ENCODE measurements at places on chromosomes 13 and 19.

DNA sequence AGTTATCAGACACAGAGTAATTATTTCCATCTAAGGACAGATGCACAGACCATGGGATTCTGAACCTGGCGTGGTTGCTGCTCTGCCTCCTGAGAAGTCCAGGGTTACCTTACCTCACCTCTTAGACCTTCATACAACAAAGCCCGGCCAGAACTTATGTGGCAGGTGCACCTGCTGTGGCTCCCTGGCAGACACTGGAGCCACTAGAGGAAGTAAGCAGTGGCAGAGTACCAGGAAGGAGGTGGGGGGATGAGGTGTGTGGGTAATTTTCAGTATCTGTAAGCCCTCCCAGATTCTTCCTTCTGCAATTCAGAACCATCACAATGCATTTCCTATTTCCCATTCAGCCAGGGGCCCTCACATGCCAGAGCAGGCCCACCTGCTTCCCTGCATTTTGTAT lies 106.1 kb upstream of the DOCK9 start:
- no peak for DNase-seq

- DNase-seq = no peak
Observed at GRCh38 chr13:29718694-29719093, 123.2 kb upstream of the SLC7A1 start.

DNA sequence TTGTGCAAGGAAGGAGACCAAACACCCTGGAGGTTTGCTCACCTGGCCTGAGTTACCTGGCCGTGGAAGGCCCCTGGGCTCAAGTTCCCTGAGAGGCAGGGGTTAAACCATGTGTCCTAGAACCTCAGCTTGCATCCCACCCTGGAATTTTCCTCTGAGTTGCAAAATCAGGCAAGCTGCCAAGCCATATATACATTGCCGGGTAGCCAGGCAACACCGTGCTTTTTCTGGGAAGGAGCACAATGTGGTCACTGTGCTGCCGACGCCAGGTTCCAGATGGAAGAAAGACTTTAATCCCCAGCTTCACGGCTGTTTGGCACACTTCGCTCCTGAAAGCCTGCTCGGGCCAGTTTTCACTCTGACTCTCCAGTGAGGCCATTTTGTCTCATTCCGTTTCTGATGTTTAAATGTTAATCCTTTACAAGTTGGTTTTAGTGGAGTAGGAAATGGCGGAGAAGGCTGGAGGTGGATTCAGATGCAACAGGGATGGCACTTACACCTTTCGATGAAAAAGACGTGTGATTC lies 60.1 kb upstream of the PEG3 start:
- no peak for DNase-seq

- DNase-seq = no peak
Observed at GRCh38 chr19:2653710-2654707, 48.5 kb downstream of the GNG7 start.

DNA sequence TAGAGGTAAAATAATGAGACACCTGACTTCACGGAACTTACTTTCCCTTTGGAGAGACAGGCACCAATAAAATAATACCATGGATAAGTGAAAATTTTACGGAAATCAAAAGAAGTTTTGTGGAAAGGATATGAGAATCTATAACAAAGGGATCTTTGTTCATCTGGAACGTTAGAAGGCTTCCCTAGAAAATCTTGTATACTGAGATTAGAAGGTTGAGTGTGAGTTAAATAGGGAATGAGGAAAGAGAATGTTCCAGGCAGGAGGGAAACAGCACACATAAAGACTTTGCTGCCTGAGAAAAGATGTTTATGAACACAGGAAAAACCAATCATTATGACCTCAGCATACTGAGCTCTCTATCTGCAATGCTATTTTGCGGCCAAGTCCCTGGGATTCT lies 19.6 kb upstream of the RAP2A start:
- no peak for DNase-seq

- no peak for DNase-seq
Observed at GRCh38 chr19:28386066-28386465, 826.9 kb downstream of the UQCRFS1 start.

GRCh38 chr13:114166381-114167131 lies 12.5 kb upstream of the CFAP97D2 start:
- DNase-seq = no peak

GRCh38 chr13:63195726-63196125 lies 1780.1 kb upstream of the PCDH20 start:
- no peak for DNase-seq

DNA sequence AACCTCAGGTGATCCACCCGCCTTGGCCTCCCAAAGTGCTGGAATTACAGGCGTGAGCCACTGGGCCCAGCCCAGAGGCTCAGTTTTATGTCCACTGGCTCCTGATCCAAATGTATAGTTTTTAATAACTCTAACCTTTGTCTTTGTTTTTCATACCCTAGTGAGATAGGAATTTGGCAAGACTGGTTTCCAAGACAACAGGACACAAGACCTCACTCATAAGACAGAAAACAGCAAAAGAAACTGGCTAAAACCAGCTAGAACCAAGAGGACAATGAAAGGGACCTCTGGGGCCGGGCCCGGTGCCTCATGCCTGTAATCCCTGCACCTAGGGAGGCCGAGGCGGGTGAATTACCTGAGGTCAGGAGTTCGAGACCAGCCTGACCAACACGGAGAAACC lies 27.6 kb downstream of the CPT1C start:
- no peak for DNase-seq

- no peak for DNase-seq
Observed at GRCh38 chr19:28710278-28710677, 502.7 kb downstream of the UQCRFS1 start.

GRCh38 chr13:48973845-48974431 lies 1.8 kb upstream of the FNDC3A start:
- DNase-seq = no peak

- no peak for DNase-seq
Observed at GRCh38 chr13:28597641-28598040, 61.3 kb upstream of the POMP start.

DNA sequence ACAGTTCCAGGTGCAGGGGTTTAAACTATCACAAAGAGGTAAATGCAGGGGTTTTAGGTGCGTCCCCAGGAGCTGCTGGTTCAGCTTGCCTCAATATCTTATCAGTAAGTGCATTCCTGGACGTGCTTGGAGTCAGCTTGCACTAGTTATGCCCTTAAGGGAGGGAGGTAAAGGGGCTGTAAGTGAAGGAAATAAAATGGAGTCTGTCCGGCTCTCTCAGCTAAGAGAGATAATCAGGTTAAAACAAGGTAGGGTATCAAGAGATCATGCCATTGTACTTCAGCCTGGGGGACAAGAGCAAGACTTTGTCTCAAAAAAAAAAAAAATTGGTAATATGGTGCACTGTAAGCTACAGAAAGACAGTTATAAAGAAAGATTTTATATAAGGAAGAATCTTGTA lies 69.7 kb downstream of the ZNF100 start:
- DNase-seq = no peak

DNA sequence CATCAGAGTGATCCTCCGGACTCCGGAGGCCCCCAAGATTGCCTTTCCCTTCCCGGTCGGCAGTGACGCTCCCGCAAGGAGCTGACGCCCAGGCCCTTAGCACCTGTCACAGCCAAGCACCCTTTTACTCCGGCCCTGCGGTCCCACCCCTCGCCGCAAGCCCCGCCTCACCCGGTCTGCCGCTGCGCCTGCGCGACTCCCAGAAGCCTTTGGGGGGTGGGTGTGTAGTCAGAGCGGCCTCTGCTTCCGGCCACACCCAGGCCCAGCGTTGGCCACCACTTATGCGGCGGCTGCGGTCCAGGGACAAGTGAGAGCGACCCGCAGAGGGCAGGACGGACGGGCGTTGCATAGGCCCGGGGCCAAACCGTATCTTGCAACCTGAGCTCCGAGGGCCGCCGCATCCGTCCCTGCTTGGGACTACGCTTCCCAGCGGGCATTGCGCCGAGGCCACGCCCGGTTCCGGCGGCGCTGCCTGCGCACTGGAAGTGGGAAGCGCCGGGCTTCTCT lies 441 bp upstream of the ZFP28 start:
- peak; percentile 74 for DNase-seq

DNA sequence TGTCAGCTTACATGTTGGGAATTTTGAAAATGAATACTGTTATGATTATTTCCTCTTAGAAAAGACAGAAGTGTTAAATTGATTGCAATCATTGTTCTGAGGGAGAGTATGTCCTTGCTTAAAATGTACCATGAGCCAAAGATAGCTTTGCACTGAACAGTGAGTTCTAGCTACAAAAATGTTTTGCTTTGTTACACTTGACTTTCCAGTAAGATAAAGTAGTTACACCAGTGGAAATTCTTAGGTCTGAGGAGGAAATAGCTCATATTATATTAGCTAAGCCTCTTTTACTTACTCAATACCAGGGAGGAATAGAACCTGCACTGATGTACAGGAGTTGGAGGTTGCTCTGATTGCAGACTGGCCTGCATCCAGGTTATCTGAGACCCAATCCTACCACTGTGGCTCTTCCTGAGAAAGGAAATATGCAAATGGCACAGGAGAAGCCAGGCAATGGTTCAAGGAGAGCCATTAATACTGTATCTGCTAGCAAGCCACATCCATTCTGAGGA lies 53.0 kb upstream of the FBXL3 start:
- no peak for DNase-seq

DNA sequence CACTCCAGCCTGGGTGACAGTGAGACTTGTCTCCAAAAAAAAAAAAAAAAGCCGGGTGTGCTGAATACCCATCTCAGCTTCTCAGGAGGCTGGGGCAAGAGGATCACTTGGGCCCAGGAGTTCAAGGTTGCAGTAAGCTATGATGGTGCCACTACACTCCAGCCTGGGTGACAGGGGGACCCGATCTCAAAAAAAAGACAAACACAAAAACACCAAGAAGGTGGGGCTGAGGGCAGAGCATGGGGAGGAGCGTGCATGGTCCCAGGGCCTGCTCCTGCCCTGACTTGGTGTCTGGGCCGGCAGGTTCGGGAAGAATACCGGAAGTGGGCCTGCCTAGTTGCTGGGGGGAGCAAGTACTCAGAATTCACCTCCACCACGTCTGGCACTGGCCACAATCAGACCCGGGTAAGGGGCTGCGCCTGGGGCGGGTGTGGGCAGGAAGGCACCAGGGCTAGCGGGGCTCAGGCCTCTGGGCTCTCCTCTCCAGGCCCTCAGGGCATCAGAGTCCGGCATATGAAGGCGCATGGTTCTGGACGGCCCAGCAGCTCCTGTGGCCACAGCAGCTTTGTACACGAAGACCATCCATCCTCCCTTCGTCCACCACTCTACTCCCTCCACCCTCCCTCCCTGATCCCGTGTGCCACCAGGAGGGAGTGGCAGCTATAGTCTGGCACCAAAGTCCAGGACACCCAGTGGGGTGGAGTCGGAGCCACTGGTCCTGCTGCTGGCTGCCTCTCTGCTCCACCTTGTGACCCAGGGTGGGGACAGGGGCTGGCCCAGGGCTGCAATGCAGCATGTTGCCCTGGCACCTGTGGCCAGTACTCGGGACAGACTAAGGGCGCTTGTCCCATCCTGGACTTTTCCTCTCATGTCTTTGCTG lies 11.3 kb downstream of the DDX39A start:
- no peak for DNase-seq

GRCh38 chr13:78137404-78138142 lies 218.9 kb upstream of the EDNRB start:
- no peak for DNase-seq

DNA sequence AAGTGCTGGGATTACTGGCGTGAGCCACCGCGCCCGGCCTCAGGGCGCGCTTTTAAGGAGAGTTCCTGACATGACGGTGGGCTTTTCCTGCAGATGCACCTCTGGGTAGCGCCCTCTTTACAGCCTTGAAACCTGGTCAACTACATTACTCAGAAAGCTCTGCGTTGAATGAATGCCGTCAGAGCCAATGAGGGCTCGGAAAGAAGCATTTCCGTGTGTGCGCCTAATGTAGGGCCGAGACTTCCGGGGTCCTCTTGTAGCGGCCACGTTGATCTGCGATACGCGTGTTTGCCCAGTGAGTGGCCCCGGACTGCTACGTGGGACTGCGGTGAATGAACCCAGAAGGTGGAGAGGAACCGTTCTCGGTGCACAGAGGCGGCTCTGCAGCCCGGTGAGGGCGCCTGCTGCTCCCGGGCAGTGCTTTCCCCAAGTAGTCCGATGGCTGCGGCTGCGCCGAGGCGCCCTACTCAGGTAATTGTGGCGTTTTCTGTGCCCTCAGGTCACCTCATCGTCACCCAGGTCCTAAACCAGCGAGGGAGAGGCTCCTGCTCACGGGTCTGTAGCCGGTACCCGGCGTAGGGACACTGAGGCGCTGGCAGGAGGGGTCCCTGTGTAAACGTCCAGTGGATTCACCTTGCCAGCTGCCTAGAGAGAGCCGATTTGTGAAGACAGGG lies 4.9 kb upstream of the ZNF552 start:
- peak; percentile 59 for DNase-seq

- no peak for DNase-seq
Observed at GRCh38 chr19:33343301-33343700, 30.2 kb upstream of the CEBPG start.

DNA sequence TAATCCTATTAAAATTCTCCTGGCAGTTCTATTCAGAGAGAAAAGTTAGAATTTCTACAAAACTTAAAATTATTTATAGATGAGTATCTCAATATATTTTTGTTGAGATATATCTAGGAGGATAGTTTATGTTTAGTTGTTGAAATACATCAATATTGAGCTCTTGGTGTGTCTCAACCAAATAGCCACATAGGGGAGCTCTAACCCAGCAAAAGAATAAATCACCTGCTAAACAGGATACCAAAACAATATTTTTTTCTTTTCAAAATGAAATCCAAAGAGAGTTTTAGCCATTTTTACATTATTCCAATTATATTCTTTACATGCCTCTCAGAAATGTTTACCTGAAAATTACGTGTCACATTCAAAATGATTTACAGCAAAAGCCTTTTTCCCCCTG lies 954.7 kb downstream of the SLITRK6 start:
- no peak for DNase-seq

DNA sequence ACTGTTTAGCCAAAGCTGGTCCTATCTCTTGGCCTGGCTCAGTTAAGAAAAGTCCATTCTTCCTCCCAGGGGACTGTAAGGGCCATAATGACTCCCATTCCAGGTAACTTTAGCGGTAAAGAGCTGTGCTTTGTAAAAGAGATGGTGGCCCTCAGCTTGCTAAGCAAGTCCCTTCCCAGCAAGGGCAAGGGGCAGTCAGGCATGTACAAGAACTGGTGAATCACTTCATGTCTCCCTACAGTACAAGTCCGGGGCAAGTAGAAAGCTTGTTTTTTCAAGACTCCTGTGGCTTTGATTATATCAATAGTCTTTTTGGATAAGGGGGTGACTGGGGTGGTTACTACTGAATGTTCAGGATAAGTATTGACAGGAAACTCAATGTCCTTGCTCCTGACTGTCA lies 88.9 kb downstream of the SLC25A15 start:
- no peak for DNase-seq

- DNase-seq = no peak
Observed at GRCh38 chr13:37179645-37180044, 74.2 kb upstream of the CSNK1A1L start.

DNA sequence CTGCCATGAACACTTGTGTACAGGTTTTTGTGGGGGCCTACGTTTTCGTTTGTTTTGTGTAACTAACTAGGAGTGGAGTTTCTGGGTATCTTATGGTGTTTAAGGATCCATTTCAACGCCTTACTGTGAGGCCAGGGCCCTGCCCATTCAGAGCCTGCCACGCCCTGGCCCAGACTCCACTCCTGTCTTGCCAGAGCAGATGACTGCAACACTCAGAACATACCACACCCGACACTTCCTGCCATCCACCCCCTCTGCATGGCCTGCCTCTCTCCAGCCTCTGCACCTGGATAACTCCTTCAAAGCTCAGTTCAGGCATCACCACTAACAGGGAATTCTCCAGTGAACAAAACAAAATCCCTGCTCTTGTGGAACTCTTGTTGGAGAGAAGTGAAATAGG lies 43.2 kb downstream of the RGCC start:
- DNase-seq = no peak

Measured in T-helper 17 cell (primary cell).